ENCODE measurements at places on chromosomes 11 and 22. TPM values are rescaled to one million over a fixed set of nuclear protein-coding genes. Genes with fewer than 3 reads are reported as not detected.

Gene POU2AF2
- not detected for total RNA-seq

Gene VPREB1
- total RNA-seq = not detected

Gene DRD2
- total RNA-seq = not detected

Gene TRIM49B
- not detected for total RNA-seq

Gene C1QTNF6
- total RNA-seq = 5.8 TPM

Gene KRTAP5-2
- total RNA-seq = not detected

Gene KCNK7
- total RNA-seq = 0.43 TPM

Gene ACRV1
- total RNA-seq = not detected

Gene UBASH3B
- total RNA-seq = 14.4 TPM
